ENCODE measurements at places on chromosomes 2 and 18. TPM values are rescaled to one million over a fixed set of nuclear protein-coding genes. Genes with fewer than 3 reads are reported as not detected.
A peak's percentile ranks its signal among the peaks of the same experiment; 100 is the strongest.

- H3K27me3 ChIP-seq: no peaks in the 10 kb centered on the region
- no peaks in the 10 kb centered on the region for H3K36me3 ChIP-seq
- no peak overlapping the region for H3K27ac ChIP-seq
- no peak overlapping the region for H3K4me3 ChIP-seq
- no peak for DNase-seq
These were observed 267.6 kb downstream of the CD226 start for GRCh38 chr18:69680123-69680522.

DNA sequence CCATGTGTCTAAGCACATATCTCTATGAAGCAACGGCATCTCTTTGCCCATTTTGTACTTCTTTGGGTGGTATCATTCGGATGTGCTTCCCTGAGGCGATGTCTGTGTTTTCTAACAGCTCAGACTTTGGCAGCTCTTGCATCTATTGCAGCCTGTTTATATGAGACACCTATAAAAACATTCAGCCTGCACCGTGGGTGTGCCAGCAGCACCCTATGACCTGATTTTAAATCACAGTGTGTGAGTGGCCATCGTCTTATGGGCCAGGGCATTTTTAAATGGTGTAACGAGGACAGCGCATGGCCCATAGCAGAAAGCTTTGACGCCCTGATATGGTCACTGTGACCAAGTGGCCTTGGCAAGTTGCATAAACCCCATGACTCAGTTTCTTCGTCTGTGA lies 12.9 kb downstream of the NPAS2 start:
- no peak overlapping the region for H3K4me3 ChIP-seq
- H3K36me3 ChIP-seq: no peaks in the 10 kb centered on the region
- H3K27me3 ChIP-seq: no peaks in the 10 kb centered on the region
- no peaks in the 10 kb centered on the region for H3K4me1 ChIP-seq

GRCh38 chr2:80328159-80328571 lies 23.6 kb upstream of the LRRTM1 start:
- no peak for DNase-seq
- no peaks in the 10 kb centered on the region for H3K36me3 ChIP-seq
- peaks cover 21% of the 10 kb centered on the region for H3K4me1 ChIP-seq
- no peak overlapping the region for H3K4me3 ChIP-seq
- peaks cover 23% of the 10 kb centered on the region for H3K27me3 ChIP-seq

DNA sequence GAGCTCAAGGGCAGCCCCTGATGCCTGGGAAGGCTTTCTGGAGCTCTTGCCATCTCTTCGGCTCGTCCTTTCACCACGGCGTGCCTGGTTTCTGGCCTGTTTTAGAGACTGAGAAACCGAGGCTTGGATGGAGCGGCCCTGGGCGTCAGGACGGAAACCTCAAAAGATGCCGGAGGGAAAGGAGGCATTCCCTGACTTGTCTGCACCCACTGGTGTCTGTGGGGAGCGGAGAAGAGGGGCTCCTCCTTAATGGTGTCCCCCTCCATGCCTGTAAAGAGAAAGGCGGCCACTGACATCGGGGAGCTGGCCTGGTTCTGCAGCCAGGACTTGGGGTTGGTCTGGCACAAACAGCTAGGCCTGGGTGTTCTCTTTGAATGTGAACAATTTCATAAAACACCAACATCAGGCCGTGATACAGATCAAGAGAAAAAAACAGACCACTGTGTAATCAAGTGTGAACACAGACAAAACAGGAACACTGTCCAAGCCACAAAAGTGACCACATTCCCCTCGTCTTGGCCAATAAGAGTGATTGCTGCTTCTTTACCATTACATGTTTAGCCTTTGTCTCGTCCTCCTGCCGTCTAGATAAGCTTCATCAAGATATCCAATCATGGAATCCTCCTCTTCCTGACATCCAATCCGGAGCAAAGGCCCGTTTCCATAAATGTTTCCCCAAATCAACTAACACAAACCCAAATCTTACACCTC lies 633 bp upstream of the ILKAP start:
- peak overlapping the region; percentile 75 for H3K27ac ChIP-seq
- no peak for DNase-seq
- no peaks in the 10 kb centered on the region for H3K27me3 ChIP-seq
- peaks cover 9% of the 10 kb centered on the region for H3K36me3 ChIP-seq
- H3K4me1 ChIP-seq: peaks cover 32% of the 10 kb centered on the region
- peak overlapping the region; percentile 88 for H3K4me3 ChIP-seq

DNA sequence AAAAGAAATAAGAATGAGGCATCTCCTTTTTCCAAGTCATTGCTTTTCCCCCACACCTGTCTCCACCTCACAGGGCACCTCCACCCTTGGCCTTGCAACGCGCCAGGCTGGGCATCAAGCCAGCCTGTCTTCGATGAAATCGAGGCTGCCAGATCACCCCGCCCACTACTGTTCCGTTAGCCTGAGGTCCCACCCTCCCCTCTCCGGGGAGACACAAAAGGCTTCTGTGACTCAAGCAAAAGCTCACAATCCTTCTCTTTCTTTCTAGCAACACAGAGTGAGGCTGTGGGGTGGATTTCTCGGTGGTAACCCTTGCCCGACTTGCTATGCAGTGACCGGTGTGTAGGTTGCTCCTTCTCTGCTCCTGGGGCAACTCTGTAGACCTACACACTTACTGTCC lies 9.9 kb downstream of the TNP1 start:
- no peak overlapping the region for H3K27ac ChIP-seq
- no peaks in the 10 kb centered on the region for H3K36me3 ChIP-seq
- no peaks in the 10 kb centered on the region for H3K27me3 ChIP-seq
- no peak for DNase-seq
- peaks cover 17% of the 10 kb centered on the region for H3K4me1 ChIP-seq
- no peak overlapping the region for H3K4me3 ChIP-seq

DNA sequence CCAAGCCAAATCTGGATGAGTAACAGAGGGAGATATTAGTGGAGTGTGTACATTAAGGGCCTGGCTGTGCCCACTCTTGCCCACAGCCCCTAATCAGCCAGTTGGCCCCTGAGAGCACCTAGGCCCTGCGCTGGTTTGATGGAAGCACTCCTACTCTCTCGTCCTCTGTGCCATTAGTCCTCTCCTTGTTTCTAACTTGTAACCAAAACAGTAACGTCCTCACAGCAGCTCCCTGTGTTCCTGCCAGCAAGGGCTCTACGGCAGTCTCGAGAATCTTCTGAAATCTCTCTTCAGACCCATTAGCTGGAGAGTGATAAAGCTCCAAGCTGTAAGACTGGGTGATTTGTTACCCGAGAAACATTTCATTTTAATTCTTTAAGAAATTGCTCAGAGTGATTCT lies 76.1 kb downstream of the LRRC30 start:
- H3K27ac ChIP-seq: no peak overlapping the region
- H3K36me3 ChIP-seq: no peaks in the 10 kb centered on the region

DNA sequence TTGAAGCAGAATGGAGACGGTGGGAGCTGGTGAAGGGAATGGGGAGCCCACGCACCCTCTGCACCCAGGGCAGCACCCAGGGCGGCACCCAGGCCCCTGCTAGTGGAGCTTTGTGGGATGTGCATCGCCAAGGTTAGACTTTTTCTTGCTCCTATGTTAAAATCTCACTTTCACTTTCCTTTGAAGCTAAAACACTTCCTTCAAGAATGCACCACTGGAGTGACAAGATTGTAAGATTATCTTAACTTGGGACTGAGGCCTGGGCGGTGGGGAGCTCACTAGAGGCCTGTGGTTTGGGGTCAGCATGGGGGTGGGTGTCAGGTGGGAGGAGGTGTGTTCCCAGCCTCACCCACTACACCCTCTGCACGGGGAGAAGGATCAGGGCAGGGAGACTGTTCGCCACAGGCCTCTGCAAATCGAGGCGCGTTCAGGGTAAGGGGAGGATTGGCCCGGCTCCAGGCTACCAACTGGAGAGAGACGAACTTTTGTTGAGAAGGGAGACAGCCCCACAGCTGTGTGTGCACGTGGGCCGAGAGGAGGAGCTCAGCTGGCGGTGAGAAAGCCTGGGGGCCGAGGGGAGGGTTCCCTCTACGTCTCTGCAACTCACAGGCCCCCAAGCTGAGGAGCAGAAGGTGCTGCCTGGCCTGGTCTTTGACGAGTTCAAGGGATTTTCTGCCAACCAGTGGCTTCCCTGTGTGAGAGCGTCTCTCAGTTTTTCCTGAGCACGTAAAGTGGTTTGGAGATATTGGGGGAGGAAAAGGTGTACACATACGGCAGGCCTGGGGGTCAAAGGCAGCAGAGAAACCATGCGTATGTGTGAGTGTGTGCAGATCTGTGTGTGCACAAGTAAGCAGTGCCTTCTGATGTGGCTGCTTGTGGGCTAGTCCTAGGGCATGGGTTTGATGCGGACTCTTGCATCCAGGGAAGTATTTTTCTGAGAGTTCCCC lies 147.7 kb downstream of the KLHL29 start:
- no peaks in the 10 kb centered on the region for H3K27me3 ChIP-seq
- peak overlapping the region; percentile 62 for H3K4me3 ChIP-seq
- DNase-seq: no peak
- peaks cover 54% of the 10 kb centered on the region for H3K4me1 ChIP-seq
- peak overlapping the region; percentile 46 for H3K27ac ChIP-seq

DNA sequence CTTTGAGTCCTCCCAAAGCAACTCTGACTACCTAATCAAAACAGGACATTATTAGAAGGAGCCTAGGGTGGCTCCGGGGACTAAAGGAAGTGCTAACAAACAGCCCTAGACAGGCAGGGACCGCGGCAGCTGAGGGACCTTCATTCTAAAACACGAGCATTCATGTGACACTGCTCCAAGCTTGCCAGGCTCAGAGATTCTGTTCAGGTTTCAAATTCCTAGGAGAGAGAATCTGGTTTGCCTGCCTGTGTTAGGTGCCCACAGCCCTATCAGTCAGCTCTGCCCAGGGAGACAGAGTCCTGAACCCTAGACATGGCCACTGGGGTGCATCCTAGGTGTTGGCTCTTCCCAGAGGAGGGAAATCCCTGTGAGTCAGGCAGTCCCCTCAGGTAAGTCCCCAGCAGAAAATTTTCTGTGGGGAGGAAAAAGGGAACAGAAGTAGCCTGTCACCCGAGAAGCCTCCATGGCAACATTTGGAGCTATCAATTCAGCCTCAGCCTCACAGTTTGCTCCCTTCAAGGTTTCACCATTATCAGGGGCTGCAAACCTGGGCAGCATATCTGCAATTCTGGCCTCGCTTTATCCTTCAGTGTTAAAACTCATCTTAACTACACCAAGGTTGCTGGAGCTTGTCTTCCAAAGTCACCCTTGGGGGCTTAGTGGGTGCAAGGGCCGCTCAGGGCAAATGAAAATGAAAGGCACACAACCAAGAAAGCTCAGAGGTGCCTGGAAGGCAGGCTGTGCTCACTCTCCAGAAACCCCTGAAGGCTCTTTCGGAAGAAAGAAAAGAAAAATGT lies 28.6 kb downstream of the PCBP1 start:
- no peaks in the 10 kb centered on the region for H3K36me3 ChIP-seq
- H3K27ac ChIP-seq: no peak overlapping the region
- H3K27me3 ChIP-seq: no peaks in the 10 kb centered on the region
- H3K4me3 ChIP-seq: no peak overlapping the region

DNA sequence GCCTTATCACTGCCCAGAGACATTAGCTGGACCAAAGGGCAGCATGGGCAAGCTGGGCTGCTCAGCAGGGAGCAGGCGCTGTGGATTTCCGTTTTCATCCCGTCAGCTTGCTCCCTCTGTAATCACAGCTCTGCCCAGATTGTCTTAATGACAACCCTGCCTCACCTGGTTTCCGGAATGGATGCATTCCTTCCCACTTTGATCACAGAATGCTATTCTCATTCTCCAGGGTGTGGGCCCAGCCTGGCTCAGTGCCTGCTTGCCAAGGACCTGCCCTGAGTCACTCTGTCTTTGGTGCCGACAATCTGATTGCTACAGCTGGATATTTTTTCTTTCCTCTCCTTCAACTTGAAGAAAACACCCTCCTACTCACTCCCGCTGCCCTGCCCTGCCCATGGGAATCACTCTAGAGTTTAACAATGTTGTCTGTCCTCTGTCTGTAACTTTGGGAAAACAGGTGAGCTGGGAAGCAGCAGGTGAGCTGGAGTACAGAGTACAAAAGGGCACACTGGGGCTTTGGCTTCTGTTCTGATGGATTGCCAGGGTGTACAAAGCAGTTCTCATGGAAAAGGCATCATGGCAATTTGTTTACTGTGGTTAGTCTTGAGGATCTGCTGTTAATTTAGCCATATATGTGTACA lies 27.2 kb upstream of the FAM136A start:
- peaks cover 9% of the 10 kb centered on the region for H3K4me1 ChIP-seq
- peaks cover 9% of the 10 kb centered on the region for H3K27me3 ChIP-seq
- H3K4me3 ChIP-seq: peak overlapping the region; percentile 44
- peak overlapping the region; percentile 99 for H3K27ac ChIP-seq
- no peaks in the 10 kb centered on the region for H3K36me3 ChIP-seq

- H3K4me1 ChIP-seq: no peaks in the 10 kb centered on the region
- peaks cover 8% of the 10 kb centered on the region for H3K36me3 ChIP-seq
- no peak overlapping the region for H3K4me3 ChIP-seq
- no peak for DNase-seq
These were observed 173.0 kb downstream of the BABAM2 start for GRCh38 chr2:28063492-28063962.

DNA sequence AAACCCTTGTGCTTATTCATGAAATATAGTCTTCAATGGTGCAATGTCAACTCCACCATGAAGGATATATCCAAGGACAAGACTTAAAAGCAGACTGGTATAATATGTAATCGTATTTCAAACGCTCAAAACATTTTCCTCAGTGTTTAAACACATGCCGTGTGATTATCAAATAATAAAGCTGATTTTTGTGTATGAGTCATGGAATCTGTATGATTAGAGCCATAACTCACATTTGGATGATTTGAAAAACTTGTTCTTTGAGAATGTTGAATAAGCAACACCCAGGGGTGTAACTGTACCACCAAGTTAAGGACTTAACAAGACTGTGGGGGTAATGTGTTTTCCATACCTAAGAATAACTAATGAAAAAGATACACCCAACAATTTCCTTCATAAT lies 215.3 kb downstream of the STK39 start:
- H3K36me3 ChIP-seq: peaks cover 19% of the 10 kb centered on the region
- no peaks in the 10 kb centered on the region for H3K4me1 ChIP-seq
- H3K27me3 ChIP-seq: no peaks in the 10 kb centered on the region
- no peak overlapping the region for H3K27ac ChIP-seq
- no peak overlapping the region for H3K4me3 ChIP-seq
- no peak for DNase-seq

DNA sequence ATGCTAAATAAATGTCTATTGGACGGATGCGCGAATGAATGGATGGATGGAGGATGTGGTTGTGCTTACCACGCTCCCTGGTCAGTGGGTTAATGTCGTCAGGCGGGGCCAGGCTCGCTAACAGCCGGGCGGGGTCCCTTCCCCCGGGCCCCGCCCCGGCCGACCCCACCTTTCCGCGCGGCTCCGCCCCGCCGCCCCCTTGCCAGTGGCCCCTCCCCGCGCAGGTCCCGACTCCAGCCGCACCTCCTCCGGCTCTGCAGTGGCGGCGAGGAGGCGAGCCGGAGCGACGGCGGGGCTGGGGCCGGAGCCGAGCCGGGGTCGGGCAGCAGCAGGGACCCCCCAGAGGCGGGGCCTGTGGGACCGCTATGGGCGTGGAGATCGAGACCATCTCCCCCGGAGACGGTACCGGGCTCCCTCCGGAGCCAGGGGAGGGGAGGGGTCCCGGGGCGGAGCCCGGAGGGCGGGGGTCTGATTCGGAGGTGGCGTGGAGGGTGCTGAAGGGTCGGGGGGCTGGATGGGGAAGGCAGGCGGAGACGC lies at the start of gene FKBP1B:
FKBP1B (plus strand) TSS at position 257 of the 537 bp plus-strand sequence; CDS start at position 366, 109 bp downstream.
- H3K4me3 ChIP-seq: peak within 1 kb of the TSS; percentile 59
- DNase-seq: peak; percentile 79
- H3K27ac ChIP-seq: no peak within 1 kb of the TSS
- H3K36me3 ChIP-seq: peaks cover 4% of the 10 kb centered on the region
- H3K4me1 ChIP-seq: peaks cover 15% of the 10 kb centered on the region

ARHGAP28 gene
- 17.6 TPM for total RNA-seq

RNU2-63P gene
- total RNA-seq: 4.9 TPM

CDH20 gene
- 1.6 TPM for total RNA-seq

Data from type B pancreatic cell (in vitro differentiated cells).